CD4-positive, alpha-beta T cell treated with Interleukin-17A for 4 hours (primary cell): ENCODE measurements at places on chromosomes 11 and 22.

- no peak for DNase-seq
Measured at GRCh38 chr22:20113551-20114310, 2.2 kb upstream of the RANBP1 start.

DNA sequence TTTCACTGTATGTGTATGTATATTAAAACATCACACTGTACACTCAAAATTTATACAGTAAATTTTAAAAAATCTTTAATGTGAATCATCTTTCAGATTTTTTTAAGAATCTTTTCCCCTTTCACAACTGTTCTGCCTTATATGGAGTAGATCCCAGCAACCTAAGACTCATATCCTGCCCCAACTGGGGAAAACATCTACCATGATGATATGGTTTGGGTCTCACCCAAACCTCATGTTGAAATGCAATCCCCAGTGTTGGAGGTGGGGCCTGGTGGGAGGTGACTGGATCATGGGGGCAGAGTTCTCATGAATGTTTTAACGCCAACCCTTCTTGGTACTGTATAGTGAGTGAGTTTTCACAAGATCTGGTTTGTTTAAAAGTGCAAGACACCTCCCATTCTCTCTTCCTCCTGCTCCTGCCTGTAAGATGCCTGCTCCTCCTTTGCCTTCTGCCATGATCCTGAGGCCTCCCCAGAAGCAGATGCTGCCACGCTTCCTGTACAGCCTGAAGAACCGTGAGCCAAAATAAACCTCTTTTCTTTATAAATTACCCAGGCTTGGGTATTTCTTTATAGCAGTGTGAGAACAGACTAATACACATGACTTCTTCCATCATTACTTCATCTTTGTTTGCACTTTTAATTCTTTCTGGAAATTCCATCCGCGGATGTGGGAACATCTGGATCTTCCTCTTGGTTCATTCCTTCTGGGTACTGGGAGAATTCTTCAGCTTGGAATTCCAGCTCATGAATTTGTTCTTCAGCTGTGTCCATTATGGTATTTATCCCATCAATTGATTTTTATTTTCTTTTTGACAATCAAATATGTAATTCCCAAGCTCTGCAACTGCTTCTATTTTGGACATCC lies 36.9 kb downstream of the LINC01488 start:
- no peak for DNase-seq

- no peak for DNase-seq
Measured at GRCh38 chr22:31155422-31155821, 4.6 kb upstream of the RNF185 start.

- DNase-seq = no peak
Measured at GRCh38 chr11:118998822-118999221, 884 bp downstream of the CENATAC start.

- peak; percentile 73 for DNase-seq
Measured at GRCh38 chr22:26648011-26648497, 9.3 kb upstream of the MIAT start.

DNA sequence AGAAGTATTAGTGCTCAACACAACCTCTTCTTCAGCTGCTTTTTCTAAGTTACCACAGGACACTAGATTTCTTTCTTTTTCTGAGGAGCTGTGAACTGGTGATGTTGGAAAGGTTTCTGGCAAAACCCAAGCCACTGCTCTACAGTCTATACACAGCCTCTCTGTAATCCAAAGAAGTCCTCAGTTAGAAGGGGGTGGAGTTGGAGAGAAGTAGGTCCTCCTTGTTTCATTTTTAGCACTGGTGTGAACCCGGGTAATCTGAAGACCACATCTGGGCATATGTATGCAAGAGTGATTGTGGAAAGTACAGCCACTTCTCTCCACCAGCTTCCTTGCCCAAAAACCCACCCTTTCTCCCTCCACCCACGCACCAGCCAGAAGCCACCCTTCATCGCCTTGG lies 1168.1 kb downstream of the LRRC4C start:
- DNase-seq = no peak

DNA sequence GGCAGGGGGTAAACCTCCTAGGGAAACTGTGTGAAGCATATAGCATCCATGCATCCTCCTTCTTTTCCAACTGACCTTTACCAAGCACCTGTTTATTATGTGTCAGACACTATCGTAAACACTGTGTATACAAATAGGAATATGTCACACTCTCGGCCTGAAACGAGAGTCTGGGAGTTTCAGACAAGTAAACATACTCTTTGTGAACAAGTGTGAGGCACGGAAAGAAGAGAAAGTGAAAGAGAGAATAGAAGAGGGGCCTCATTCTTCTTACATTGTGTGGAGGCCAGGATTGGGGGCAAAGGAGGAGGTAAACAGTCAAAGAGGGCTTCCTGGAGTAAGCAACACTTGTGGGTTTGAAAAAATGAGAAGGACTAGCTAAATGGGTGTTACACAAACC lies 16.4 kb downstream of the CSNK2A3 start:
- DNase-seq = no peak

DNA sequence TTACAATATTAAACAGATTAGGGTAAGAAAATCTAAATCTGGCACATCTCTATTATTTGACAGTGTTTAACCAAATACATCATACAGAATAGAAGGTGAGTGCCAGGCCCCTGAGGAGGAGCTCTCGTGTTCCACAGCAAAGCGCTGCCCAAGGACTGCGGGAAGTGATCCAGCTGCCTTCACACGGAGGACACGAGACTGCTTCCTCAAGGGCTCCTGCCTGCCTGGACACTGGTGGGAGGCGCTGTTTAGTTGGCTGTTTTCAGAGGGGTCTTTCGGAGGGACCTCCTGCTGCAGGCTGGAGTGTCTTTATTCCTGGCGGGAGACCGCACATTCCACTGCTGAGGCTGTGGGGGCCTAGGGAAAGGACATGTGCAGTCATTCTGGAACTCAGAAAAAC lies 71.1 kb downstream of the NCAPD3 start:
- DNase-seq = no peak

GRCh38 chr11:96098511-96099241 lies 174.8 kb upstream of the MTMR2 start:
- DNase-seq = no peak

DNA sequence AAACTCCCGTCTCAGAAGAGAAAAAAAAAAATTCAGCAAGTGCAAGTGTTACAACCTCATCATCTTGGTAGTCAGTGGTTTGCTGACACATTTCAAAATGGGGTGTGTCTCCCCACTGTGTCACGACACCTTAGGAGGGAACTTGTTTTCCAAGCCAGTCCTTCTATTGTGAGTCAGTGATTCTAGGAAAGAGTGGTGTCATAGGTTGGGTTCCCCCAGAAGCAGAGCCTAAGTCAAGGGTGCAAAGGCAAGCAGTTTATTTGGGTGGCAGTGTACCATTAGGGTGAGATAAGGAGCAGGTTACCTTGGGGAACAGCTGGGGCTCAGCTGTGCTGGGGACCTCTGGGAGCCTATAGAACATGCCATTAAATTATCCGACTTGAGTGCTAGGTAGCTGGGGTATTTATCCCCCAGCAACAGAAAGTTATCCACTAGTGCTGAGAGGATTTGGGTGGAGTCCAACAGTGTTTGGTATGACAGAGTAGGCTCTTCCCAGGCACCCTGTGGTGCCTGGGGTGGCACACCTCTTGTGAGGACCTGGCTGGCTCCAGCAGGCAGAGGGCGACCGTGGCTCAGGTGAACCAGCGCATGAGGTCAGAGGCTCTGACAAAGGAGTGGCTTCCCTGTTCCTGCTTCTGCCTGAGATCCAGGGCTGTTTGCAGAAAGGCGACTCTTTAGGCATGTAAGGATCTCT lies 41.7 kb downstream of the KIAA1671 start:
- DNase-seq = no peak

GRCh38 chr11:76621868-76622267 lies 48.7 kb downstream of the LRRC32 start:
- DNase-seq = no peak

- no peak for DNase-seq
Measured at GRCh38 chr11:120432056-120433018, 79.2 kb upstream of the GRIK4 start.

DNA sequence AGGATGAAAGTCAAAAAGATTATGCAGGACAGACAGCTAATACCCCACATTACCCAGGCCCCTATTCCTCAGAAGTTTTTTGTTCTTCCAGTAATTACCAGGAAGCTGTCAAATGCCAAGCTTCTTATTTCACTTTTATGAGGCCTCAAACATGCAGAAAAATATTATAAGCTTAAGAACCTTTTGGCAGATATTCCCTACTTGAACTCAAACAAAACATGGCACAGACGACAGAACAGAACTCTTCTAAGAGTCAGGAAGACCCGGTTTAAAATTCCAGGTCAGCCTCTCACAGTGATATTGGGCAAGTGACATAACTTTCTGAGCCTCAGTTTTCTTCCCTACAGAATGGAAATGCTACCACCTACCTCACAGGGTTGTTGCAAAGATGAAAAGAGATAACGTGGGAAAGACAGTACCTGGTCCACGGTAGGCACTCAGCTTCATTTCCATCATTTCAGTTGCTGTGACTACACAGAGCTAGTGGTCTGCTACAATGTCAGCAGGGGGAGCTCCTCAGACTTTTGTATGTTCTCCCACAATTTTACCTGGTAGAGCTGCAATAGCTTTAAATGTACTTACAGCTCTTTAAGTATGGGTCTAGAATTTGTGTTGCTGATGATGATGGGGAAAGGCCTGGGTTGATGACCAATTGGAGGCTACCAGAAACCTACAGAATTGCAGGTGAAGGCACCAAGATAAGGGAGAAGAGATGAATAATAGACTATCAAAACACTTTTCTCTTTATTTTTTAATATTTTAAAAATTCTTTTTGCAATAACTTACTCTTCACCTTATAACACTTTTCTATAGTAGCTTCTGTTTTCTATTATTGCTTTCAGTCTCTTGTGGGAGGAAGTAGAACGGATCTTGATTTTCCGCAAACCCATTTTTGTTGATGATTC lies 98.3 kb upstream of the CHRM4 start:
- DNase-seq = peak; percentile 44

GRCh38 chr22:17769013-17769715 lies 5.1 kb downstream of the BID start:
- no peak for DNase-seq

DNA sequence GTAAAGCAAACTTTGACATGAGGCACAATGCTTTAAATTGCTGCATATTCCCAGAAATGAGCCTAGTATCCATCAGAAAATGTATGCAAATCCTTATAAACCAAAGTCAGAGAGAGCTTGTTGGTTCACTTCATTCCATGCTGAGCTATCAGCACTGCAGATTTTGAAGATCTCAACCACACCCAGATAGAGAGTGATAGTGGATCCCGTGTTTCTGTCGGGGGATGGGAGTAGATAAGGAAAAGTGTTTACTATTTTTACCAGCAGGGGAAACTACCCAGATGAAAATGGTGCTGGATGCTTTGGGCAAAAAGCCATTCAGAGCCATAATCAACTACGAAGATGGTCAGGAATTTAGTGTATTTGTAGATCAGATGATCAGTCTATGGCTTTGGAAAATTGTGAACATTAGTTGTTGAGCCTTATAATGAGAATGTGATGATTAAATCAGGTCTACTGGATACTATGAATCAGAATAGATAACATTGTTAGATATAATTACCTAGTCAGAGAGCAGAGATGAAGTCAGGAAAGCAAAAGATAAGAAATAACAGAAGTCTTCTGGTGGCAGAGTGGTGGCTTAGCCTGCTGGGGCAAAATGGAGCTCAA lies 10.8 kb downstream of the OR51B6 start:
- no peak for DNase-seq

DNA sequence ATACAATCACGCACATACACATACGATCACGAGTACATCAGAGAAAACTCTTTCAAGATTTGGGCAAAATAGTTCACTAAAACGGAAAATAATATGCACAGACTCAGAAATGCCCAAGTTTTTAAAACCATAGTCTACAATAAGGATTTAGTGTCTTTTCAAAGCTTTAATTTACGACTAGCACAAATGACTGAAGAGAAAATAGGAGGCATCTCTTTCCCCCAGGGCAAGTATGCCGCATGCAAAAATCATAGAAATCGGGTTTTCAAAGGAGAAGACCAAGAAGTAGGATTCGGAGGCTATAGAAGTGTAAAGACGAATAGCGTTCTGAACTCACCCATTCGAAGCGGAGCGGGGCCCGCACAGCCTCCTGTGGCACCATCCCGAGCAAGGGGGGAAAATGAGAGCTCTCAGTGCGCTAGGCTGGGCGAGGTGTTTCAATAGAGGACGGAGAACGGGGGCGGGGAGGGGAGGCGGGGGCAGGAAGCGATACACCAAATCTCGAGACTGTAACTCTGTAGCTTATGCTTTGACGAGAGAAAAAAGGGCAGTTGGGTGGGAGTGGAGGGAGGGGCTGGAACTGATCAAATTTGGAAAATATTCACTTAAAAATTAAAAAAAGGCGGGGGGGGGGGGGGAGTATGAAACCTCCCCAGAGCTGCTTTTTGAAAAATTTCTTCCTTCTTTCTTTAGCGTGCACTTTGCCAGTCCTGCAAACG lies 15.8 kb downstream of the BLID start:
- DNase-seq = no peak

GRCh38 chr11:115527534-115528125 lies 23.4 kb upstream of the CADM1 start:
- DNase-seq = no peak

GRCh38 chr11:57370941-57371340 lies 10.0 kb downstream of the PRG3 start:
- DNase-seq = no peak

DNA sequence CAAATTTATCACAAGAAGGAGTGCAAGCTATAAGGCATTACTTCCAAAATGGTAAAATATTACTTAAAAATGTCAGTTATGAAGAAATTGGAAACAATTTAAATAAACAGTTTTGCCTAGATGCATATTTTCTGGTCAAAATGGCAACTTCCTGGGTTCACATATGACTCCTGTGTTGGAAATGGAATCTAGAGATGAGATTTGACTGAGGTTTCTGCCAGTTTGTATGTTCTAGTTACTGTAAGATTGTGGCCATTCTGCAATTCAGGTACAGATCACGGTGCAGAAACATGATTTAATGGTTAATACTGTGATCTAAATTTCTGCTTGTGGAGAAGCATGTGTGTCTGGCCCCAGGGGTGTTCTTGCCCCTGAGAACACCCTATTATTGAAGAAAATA lies 3.4 kb upstream of the OR4C6 start:
- no peak for DNase-seq

DNA sequence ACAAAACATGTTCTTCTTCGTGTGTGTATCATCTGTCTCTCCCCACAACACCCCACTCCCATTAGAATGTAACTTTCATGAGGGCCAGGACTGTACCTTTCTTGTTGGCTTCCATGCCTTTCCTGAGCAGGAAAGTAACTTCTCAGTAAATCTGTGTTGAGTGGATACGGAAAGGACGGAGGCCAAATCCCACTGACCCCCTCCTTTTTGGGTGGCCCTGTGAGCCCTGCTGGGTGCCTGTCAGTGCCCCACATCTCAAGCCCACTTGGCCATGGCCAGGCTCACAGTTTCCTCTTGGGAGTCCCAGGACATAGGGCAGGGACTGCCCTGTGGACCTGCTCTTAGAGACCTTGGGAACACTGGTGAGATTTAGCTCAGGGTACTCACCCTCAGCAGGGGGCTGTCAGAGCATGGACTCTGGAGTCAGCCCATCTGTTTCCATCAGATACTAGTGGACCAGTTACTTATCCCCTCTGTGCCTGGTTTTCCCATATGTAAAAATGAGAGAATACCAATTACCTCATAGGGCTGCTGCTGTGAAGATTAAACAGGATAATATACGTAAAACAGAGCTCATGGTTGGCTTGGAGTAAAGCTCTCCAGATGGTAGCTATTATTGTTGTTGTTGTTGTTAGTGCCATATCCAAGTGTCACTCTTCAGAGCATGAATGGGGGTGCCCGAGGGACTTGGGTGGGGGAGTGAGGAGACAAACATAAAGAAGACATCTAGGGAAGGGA lies 1.0 kb upstream of the C11orf96 start:
- DNase-seq = no peak

- DNase-seq = no peak
Measured at GRCh38 chr11:87942786-87943185, 232.5 kb downstream of the RAB38 start.
